ENCODE measurements at places on chromosomes 4 and X.

DNA sequence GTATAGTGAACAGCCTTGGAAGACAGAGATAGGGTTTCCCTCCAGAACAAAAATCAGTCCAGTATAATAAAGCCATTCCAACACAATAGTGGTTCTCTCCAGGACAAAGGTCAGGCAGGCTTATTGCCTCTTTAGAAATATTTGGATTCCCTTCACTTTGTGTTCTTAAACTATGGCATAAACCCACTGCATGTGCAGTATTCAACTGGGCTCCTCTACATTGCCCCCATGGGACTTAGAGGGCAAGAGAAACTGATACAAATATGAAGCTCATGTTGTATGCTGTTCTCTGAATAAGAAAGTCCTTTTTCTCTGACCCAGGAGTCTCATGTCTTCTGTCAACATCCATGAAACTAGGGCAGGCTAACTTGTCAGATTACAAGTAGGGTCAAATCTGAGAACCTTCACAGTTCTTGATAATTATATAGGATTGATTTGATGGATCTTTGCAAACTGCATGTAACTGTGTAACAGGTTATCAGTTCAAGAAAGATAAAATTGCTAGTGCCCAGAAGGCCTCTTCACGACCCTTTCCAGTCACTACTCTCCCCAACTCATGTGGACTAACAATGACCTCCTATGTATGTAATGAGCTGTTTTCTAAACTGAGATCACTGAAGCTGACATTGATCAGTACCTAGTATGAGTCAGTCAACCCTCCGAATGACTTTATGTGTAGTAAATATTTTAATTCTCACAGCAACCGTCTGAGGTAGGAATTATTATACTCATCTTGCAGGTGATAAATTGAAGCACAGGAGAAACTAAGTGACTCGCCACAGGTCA is 31.9 kb upstream of the FAM9C start:
- DNase-seq: no peak

DNA sequence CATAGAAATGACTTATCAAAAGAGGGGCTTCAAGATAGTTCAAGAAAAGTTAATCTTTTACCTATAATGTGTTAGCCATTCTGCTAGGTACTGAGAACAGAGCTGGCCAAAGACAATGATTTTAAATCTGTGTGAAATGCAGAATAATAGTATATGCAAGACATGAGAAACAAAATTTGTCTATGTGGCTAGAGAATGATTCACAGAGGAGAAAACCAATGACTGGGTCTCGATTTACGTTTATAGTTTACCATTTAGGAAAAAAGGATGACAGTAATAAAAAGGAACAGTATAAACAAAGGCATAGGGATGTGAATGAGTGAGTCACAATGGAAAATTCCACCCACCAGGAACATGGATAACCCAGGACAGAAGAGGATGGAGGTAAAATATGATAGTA is 31.9 kb downstream of the NPFFR2 start:
- DNase-seq: no peak

DNA sequence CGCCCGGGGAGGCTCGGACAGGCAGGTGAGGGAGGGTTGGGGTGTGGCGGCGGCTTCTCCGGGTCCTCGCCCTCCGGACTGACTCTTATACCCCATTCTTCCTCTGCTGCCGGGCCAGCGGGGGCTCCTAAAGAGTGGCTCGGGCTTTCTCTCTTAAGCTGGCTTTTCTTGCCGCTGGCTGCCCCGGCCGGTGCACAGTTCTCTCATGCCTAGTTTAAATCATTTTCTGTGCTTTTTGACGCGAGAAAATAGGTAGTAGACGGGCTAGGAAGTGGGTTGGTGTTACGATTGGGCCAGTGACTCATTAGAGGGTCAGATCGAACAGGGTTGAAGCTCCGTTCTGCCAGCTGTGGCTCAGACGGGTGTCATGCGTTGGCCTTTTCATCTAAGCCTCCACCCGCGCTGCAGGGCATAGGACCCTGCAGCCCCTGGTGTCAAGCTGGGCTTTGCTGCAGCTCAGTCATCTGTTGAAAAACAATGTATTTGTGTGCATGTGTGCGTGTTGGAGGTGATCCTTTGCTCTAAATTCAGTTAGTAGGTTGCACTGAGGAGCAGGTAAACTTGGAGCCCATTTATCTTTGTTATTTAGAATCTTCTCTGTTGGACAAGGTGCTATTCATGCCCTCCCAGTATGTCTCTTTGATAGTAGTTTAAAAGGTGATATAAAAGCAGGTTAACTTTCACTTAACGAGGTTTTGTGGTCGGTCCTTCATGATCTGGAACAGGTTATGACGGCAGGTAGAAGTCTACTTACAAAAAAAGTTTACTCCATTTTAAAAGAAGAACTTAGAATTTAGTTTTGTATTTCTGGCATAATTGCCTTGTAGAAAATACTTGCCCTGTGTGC is 802 bp downstream of the BMP2K start:
- no peak for DNase-seq

DNA sequence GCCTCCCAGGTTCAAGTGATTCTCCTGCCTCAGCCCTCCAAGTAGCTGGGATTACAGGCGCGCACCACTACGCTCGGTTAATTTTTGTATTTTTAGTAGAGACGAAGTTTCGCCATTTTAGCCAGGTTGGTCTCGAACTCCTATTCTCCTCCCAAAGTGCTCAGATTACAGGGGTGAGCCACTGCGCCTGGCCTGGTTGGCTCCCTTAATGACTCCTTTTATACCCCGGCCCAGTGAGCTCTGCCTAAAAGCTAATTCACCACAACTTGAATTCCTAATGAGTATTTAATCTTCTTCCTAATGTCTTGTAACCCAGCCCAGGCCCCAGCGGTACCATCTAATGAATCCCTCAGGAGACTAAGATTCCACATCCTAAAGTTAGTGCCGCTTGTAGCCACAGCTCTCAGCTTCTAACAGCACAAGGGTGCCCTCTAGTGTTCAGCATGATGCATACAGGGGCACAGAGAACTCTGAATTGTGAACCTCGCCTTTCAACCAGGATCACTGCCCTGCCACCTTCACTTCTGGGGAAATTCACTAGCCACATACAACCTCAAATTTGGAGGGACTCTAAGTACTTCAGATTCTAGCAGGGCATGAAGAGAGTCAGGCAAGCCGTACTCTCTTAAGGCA is 89.5 kb downstream of the OR13H1 start:
- peak; percentile 0 for DNase-seq

DNA sequence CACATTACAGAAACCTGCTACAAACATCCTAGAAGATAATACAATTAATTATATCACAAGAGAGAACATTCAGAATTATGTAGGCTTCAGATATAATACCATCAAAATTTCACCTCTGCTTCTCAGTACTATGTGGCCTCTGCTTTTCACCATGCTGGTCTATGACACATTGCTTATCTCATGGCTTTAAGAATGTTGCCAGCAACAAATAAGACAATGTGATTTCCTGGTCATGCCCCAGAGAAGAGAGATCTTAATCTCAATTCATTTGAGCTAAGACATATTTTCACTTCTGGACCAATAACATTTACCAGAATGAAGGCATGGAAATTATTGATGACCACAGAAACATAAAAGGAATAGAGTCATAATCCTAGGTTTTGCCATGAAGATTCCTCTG is 1233.4 kb upstream of the ADGRL3 start:
- no peak for DNase-seq

DNA sequence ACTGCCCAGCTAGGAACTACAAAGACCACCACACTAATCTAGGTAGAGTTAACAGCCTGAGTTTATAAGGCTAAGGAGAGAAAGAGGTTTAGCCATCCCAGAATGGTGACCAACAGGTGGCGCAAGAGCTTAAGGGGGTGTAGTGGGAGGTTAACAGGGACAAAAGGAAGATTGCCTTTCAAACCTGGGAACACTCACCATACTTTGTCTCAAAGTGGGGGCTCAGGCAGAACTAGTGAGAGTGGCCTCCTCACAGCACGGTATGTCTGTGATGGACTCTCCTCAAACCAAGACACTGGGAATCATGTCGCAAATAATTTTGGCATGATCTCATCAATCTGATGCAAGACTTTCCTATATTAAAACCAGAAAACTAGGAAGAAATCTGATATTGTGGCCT is 23.4 kb downstream of the CCNI start:
- no peak for DNase-seq

DNA sequence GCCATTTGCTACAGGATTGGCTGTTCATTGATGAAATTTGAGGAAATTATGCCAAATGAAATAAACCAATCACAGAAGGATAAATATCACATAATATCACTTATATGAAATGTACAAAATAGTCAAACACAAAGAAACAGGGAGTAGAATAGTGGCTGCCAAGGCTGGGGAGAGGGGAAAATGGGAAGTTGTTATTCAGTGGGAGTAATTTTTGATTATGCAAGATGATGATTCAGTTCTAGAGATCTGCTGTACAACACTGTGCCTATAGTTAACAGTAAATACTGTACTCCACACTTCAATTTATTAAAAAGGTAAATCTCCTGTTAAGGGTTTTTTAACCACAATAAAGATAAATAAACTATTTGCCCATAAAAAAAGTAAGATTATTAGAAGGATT is 101.1 kb downstream of the TMA16 start:
- no peak for DNase-seq

DNA sequence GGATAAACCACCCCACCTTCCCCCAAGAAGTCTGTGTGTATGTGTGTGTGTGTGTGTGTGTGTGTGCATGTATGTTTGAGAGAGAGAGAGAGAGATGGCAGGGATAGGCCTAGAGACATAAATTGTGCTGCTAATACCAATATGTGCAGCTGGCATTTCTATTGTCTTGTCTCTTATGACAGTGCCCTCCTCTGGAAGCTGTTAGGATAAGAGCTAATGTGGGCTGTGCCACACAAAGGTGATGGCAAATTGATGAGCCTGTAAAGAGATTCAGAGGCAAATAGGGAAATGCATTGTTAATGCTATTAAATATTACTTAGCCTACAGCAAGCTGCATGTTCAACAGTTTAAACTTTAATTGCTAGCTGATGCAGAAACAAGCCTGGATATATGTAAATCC is 332.0 kb downstream of the NKX6-1 start:
- no peak for DNase-seq

DNA sequence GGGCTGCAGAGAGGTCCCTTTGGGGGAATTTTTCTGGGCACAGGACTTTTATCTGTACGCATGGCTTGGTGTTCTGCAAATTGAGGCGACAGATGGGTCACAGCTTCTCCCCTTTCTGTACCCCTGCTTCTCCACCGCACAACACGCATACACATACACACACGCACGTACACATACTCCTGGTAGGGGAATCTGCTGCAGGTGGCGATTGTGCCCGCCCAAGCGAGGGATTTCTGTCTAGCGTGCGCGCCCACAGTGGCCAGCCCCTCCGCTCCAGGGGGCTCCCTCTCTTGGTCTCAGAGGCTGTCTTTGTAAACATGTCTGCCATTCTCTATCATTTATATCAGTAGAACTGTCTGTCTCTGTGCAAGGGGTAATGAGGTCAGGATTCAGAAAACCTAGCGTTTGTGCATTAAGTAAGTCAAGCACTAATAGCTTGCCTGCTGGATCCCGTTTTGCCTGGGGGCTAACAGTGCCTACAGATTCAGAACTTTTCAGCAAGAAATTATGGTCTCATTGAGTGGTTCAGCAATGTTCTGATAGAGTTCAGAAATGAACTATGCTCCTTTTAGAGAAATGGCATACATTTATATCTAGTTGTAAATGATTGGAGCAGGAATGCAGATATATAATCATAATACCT is 2.2 kb downstream of the GRID2 start:
- DNase-seq: no peak

All from AG09319 (cell line).